ENCODE measurements at places on chromosomes 12 and 14. TPM values are rescaled to one million over a fixed set of nuclear protein-coding genes. Genes with fewer than 3 reads are reported as not detected.

FAIM2 gene
- total RNA-seq, result under 0.01 TPM

A2M gene
- under 0.01 TPM for total RNA-seq

LBHD2 gene
- total RNA-seq, result not detected

INSM2 gene
- total RNA-seq, result not detected

PRB2 gene
- total RNA-seq, result not detected

RNASE7 gene
- total RNA-seq, result not detected

PRICKLE1 gene
- total RNA-seq, result 0.81 TPM

SYNDIG1L gene
- total RNA-seq, result not detected

PPP1R36 gene
- not detected for total RNA-seq

KRT71 gene
- total RNA-seq, result not detected

CCDC197 gene
- total RNA-seq, result not detected

- DNase-seq, result no peak
These were observed 39.9 kb downstream of the SOX5 start for GRCh38 chr12:23909551-23909950.

GRCh38 chr14:50545618-50546017, 13.2 kb upstream of the MAP4K5 start:
- DNase-seq, result no peak

- DNase-seq, result no peak
These were observed 273.6 kb upstream of the PWP1 start for GRCh38 chr12:107411792-107412535.

DNA sequence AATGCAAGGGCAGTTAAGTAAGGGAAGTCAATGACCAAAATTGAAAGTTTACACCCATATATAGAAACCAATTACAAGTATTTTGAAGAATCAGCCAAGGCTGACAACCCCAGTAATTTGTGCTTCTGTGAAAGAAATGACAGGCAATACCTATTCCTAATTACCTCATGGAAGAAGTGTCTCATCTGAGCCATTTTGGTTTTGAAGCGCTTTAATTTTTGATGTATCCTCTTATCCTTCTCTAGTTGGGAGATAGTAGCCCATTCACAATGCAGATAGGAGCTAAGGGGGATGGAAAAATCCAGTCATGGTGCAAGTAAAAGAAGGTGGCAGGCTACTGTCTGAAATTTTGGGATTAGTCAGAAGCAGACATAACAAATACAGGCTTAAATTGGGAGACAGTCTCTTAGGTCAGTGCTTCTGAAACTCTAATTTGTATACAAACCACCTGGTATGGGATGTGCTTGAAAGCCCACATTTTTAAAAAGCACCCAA, 30.4 kb upstream of the SUPT16H start:
- no peak for DNase-seq

GRCh38 chr14:24298892-24299254, 707 bp downstream of the DHRS1 start:
- no peak for DNase-seq

DNA sequence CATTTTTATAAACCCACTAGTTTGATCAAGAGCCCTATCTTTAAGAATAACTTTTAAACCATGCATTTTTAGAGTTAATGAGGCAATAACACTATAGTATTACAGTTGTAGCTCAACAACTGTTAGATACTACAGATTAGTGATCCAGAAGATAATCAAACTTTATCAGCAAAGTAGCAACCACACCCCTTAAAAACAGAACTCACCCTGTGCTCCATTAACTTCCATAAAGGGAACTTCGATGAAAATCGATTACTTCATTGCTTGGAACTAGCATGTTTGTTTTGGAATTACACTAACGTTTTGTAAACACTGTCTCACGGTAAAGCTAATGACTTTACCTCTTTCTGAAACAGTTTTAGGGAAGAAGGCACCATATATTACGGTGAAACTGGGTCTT, 1.4 kb downstream of the SGPP1 start:
- DNase-seq, result no peak

DNA sequence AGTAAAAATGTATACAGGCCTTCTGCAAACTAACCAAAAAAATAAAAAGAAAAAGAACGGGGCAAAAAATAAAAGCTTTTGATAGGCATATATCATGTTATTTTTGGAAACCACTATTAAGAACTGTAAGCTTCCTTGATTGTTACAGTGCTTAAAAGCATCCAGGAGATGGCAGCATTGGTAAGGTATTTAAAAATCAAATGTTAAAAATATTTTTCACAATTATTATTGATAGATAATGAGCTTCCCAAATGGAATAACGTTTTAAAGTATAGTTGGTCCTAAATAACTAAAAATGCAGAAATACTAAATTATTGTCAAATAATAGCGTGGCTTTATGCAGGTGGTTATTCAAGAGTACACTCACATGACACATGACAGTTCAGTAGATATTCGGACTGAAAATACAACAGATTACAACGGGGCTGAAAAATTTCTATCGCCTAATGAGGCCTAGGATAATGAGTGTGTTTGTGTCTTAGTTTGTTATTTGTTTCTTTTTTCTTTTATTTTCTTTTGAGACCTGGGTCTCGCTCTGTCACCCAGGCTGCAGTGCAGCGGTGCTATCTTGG, 127.2 kb upstream of the ATF7IP start:
- DNase-seq, result no peak

DNA sequence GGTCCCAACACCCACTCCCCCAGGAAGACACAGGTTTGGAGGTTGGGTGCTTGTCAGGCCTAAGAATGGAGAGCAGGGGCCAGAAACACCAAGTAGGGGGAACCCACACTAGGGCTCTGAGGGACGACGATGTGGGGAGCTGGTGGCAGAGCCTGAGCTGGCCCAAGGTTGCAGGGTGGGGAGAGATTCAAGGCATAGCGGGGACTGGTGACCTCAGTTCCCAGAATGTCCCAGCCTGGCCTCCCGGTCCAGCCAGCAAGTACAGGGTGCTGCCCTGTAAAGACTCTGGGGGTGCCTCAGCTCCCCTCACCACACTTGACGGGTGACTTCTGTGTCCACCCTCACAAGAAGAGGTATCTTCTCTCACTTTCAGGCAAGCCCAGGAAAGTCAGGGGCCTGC, 86.7 kb downstream of the ALG10 start:
- DNase-seq, result no peak

DNA sequence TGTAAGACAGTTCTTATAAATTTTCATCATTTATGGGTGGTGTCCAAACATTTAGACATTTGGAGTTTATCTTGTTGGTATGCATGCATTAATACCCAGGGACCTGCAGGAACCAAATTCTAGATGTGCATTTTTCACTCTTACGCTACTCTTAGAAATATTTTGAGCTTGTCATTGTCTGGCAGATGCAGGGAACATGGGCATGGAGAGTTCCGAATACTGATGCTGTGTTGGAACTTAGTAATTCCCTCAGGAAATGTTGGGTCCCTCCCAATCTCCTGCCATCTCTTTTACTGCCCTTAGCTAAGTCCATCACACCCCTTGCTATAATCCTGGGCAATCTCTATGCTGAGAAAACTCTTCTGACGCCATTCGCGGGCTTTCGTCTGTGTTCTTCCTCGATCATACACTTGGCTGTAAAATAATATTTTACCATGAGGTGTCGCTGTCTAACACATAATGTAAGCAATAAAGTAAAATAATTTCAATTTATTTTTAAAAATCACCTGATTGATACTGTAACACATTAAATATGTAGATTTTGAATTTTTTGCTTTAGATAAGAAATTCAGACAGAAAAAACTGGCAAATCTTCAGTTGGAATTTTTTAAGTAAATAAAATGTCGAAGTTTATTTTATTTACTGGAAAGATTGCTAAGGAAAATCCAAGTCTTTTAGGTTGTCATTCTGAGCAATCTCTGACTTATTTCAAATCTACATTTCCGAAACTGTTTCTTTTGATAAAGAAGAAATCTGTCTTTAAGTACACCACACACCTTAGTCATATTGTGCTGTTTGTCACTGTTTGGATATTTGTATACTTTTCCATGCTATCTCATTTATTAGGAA, 304.1 kb upstream of the SSTR1 start:
- DNase-seq, result peak; percentile 73

DNA sequence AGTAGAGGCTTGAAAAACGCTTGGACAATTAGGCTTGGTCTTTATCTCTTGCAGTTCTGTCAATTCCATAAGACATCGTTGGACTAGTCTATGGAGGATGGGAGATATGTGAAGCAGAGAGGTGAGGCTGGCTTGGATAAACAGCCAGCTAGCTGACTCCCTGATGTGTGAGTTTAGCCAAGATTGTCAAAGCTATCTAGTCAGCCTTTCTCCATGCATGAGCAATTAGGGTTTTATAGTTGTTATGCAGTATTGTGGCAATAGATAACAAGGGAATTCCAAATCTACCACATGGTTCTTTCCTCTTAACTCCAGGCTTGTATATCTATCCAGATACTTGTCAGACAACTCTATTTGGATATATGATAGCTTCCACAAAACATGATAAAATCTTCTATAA, 153.6 kb upstream of the NRXN3 start:
- no peak for DNase-seq

- DNase-seq, result no peak
These were observed 21.3 kb upstream of the POC1B start for GRCh38 chr12:89547101-89547500.

- no peak for DNase-seq
These were observed 8.8 kb downstream of the PLXNC1 start for GRCh38 chr12:94157181-94157580.

- DNase-seq, result no peak
These were observed 7.4 kb upstream of the SYCP3 start for GRCh38 chr12:101746661-101747060.

GRCh38 chr14:76810953-76811400, 1.7 kb downstream of the ANGEL1 start:
- no peak for DNase-seq

DNA sequence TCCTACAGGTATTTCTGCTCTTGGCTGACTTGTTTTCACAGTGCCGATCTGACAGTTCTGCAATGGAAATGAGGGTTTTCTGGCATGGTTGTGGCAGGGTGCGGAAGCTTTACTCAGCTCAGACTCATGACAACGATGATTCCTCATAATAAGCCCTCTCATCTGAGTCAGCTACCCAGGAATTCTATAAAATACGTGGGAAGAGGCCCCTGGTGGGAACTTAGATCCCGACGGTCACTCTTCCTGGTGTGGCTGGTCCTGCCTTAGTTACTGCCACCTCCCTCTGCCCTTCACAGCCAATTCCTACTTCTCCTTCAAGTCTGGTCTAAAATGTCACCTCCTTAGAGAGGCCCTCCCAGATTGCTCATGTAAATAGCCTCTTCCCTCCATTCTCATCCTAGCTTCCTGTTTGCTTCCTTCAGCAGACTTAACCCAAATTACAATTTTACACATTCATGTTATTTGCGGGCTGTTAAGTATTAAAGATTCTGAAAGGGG, 104.2 kb upstream of the MAP1LC3B2 start:
- no peak for DNase-seq

DNA sequence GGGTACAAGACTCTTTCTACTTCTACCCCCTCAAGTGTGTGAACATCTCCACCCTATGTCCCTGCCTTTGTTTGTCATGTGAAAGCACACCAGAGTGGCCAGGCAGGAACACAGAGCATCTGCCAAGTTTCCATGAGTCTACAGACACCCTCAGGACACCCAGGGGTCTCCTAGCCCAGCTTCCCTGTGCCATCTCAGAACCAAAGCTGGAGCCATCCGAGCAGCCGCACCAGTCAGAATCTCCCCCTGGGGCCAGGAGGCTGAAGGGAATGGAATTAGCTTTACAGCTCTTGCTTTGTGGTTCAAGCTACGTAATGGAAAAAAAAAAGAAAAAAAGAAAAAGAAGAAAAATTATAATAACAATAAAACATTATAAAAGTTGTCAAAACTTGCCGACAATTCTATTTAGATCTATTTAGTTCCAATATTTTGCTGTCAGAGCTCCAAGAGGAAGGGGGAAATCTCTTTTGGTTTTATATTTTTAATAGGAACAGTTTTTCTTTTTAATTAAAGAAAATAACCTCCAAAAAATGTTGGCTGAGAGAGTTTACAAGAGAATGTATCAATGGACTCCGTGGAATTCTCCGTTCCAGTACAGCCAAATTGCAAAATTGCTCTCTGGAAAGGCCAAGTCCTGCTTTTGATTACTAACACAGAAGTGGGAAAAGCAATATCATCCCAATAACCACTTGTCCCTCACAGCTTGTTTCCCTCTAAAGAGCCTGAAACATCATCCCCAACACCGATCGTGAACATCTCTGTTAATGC, 37.1 kb downstream of the TBX5 start:
- DNase-seq, result no peak

GRCh38 chr14:56794088-56794556, 16.2 kb downstream of the OTX2 start:
- no peak for DNase-seq

- DNase-seq, result no peak
These were observed 376.0 kb downstream of the C12orf75 start for GRCh38 chr12:105706321-105706972.

DNA sequence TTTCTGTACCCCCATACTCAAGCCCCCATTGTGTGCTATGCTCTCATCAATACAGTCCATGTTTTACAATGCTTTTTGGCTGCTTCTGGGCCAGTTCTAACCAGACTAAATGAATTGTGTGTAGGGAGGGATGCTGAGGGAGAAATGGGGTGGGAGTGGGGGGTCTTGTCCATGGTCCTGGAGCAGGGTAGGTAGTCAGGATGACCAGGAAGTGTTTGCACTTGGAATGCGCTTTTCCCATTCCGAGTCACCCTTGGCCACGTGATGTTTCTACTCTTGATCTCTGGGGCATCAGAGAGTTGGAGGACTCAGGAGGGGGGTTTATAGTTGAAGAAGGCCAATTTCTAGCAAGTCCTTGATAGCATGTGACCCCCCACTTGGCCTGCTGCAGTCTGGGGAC, 1.2 kb upstream of the SMIM41 start:
- DNase-seq, result no peak
